ENCODE measurements at places on chromosomes 1 and 21.

- no peak for DNase-seq
Measured at GRCh38 chr21:28758883-28759242, 233.8 kb downstream of the LTN1 start.

DNA sequence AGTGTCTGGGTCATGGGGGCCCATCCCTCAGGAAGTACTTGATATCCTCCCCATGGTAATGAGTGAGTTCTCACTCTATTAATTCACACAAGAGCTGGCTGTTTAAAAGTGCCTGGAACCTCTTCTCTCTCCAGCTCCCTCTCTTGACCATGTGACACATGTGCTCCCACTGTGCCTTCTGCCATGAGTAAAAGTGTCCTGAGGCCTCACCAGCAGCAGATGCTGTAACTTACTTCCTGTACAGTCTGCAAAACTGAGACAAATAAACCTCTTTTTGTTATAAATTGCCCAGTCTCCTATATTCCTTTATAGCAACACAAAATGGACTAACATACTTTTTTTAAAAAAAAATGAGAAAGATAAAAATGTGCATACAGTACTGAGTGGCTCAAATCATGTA lies 24.0 kb downstream of the PUM1 start:
- no peak for DNase-seq

- no peak for DNase-seq
Measured at GRCh38 chr21:29360799-29361765, 62.4 kb downstream of the BACH1 start.

DNA sequence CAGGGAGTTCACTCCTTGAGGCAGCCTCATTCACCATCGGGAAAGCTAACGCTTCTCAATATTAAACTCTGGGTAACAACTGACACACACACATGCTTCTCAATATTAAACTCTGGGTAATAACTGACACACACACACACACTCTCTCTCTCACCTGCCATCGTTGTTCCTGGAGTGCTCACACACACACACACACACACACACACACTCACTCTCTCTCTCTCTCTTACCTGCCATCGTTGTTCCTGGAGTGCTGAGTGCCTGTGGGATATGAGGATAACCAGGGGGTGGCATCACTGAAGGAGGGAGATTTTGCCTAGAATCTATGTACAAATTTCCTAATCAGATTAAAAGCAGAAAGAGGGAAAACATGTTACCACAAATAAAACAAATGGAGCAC lies 17.1 kb upstream of the GUCA2A start:
- no peak for DNase-seq

- no peak for DNase-seq
Measured at GRCh38 chr1:193988885-193989284, 802.5 kb upstream of the B3GALT2 start.

DNA sequence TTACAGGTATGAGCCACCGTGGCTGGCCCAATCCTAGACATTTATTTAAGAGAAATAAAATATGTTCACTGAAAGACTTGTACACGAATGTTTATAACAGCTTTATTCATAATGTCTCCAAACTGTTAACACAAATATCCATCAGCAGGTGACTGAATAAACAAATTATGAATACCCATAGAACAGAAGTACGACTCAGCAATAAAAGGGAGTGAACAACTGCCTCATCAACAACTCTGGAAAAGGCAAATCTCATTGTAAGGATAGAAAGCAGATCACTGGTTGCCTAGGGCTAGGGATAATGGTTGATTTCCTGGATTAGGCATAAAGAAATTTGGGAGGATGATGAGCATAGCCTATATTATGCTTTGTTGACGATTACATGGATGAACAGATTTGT lies 41.7 kb downstream of the GABPA start:
- no peak for DNase-seq

GRCh38 chr1:228919914-228920313 lies 184.6 kb downstream of the RHOU start:
- no peak for DNase-seq

- DNase-seq = no peak
Measured at GRCh38 chr1:57209495-57209894, 214.4 kb downstream of the DAB1 start.

- no peak for DNase-seq
Measured at GRCh38 chr1:30253361-30253760, 470.0 kb downstream of the MATN1 start.

DNA sequence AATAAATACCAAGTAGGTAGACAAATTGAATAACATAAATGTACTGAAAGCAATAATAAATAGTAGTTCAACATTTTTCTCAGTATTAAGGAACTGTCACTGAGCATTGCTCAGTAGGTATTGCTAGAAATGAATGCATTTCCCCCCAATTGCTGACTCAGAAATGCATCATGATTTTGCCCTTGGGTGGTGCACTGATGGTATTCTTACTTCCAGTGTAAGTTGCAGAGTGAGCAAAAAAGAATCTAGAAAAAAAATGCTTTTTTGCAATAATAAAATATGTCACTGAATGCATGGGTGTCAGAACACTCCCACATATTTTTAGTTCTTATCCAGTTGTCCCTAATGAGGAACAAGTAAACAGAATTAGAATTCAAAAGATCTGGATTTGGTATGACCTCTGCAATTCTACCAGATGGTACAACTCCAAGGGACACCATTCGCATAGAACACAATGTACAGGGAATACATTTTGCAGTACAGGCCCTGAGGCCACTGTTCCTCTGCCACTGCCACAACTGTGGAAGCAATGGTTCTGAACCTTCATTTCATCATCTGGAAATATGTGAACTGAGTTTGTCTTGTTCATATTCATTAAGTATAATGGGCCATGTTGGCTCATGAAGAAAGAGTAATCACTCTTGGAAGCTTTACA lies 78.0 kb downstream of the ATP6V1G3 start:
- peak; percentile 30 for DNase-seq

GRCh38 chr21:45011911-45012661 lies 62.3 kb upstream of the ADARB1 start:
- DNase-seq = no peak

GRCh38 chr21:41209016-41209619 lies 41.2 kb downstream of the BACE2 start:
- no peak for DNase-seq

DNA sequence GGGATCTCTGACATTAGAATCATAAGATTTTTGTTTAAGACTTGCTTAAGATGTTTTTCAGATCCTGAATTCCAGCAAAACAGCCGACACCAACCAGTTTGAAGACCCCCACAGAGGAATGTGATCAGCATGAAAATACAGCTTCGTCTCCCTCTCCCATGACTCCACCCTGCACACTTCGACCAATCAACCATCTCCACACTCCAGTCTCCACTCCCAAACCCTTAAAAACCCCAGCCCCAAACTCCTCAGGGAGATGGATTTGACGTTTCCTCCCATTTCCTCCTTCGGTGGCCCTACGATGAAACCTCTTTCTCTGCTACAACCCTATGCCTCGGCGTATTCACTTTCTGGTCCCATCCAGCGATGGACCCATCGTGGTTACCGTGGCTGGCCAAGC lies 30.1 kb upstream of the KIF26B start:
- DNase-seq = no peak

GRCh38 chr1:161549652-161550051 lies at the start of gene FCGR3A:
TSS of gene FCGR3A (minus strand) at chr1:161549818. CDS start at chr1:161549736, 82 bp downstream.
- no peak for DNase-seq

GRCh38 chr1:25999041-25999800 lies 1.4 kb upstream of the PAFAH2 start:
- DNase-seq = no peak

- no peak for DNase-seq
Measured at GRCh38 chr1:170296642-170297041, 150.9 kb downstream of the NTMT2 start.

- no peak for DNase-seq
Measured at GRCh38 chr1:4802024-4802423, 147.6 kb downstream of the AJAP1 start.

- no peak for DNase-seq
Measured at GRCh38 chr1:64920941-64921589, 45.3 kb downstream of the JAK1 start.

DNA sequence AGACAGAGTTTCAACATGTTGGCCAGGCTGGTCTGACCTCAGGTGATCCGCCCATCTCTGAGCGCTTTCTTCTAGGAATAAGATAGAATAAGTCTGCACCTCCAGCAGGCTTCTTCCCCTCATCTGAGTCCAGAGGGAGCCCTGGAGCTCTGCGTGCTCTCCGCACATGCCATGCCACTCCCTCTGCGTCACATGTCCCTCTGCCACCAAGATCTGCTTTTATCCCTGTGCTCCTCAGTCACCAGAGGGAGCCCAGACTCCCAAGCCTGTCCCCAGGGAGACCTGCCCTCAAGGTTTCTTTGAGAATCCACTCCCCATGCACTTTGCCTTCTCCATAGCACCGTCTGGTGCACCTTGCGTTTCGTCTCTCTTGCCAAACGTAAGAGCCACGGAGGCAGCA lies 213.0 kb downstream of the CAMTA1 start:
- no peak for DNase-seq

- no peak for DNase-seq
Measured at GRCh38 chr1:227299688-227300087, 18.6 kb downstream of the CDC42BPA start.

- no peak for DNase-seq
Measured at GRCh38 chr1:169052727-169053126, 53.8 kb upstream of the ATP1B1 start.

DNA sequence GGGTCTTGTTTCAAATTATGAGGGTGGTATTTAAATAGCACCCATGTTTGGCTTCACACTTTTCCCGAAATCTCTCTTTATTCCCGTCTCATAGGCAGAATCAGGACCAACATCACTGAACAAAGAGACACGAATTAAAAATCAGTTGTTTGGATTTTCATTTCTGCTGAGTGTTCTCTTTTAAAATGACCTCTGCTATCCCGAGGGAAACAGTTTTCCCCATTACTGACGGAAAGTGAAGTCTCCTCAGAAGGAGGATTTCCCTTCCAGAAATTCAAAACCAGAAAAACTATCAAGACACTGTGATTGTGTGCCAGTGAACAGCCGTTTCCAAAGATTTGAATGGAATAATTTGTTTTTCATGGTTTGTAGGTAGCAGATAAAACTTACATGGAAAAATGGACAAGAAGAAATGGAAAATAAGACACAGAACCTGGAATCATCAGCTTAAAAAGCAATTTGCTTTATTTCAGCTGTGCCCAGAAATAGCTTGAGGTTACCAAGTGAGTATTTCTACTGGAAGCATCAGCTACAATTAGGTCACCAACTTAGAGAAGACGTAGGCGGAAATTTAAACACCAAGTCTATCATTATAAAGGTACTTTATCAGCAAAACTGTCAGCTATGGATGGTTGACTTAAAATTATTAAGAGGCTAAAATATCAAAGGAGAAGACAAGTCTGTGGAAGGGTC lies 68.5 kb downstream of the RUNX1 start:
- no peak for DNase-seq

- DNase-seq = no peak
Measured at GRCh38 chr1:84701376-84701775, 11.1 kb upstream of the SSX2IP start.

DNA sequence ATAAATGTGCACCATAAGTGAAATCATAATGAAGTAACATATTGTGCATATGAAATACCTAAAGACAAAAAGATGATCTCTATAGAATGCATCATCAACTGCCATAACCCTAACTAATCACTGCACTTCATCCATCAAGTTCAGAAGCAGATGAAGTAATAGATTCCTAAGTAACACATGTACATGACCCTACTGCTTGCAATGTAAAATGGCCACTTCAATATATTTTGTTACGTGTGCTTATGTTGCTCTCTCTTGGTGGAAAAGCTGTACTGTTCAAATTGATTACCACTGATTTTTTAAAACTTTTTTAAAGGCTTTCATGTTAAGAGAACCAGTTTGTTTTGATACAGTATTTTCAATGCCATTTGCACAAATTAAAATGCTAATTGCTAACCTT lies 141.8 kb downstream of the TTLL7 start:
- DNase-seq = no peak

- no peak for DNase-seq
Measured at GRCh38 chr1:228087771-228088251, 5.3 kb downstream of the ARF1 start.

DNA sequence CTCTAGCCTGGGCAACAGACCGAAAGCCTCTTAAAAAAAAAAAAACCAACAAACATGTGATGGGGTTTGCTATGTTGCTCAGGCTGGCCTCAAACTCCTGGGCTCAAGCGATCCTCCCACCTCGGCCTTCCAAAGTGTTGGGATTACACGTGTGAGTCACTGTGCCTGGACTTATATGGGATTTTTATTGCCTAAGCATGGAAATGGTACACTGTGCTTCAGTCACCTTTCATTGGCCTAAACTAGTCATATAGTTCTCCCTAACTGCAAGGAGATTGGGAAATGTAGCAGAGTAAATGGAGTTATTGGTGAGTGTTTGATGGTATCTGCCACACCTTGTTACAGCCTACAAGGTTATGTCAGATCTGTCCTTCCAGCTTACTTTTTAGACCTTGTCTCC lies 17.2 kb upstream of the MEF2D start:
- no peak for DNase-seq

- no peak for DNase-seq
Measured at GRCh38 chr1:82755191-82755590, 954.5 kb downstream of the ADGRL2 start.

- peak; percentile 53 for DNase-seq
Measured at GRCh38 chr1:87449348-87449963, 120.8 kb downstream of the LMO4 start.

DNA sequence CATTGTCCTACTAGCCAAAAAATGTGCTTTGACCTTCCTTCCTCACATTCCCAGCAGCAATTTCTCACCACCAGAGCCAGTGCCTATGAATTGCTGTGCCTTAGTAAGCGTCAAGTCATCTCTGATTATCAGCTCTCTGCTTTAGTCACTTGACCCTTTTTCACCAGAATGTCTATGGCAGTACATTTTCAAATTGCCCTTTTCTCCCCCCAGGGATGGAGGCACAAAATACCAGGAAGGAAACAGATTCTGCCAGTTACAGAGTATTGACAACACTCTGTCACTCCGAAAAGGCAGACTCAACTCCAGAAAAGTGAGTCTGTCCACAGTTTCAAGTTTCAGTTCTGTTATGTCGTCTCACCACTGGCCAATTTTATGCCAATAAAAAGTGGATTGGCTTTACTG lies 167.4 kb downstream of the TNFSF18 start:
- DNase-seq = no peak

DNA sequence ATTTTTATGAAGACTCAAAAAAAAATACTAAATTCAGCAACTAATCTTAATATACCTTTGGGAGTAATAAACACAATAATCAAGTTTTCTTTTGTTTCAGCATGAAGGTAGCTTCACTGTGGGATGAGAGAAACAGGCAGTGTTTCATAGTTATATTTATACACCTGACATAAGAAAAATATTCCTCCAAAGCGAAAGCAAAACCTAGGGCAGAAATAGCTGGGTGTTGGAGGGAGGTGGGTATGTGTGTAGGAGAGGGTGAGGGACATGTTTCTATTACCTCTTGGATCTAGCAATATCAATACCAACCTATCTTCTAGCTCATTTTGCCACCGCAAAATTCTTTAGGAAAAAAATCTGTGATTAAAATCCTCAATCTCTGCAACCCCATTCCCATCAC lies 24.9 kb upstream of the MAN1A2 start:
- no peak for DNase-seq

- no peak for DNase-seq
Measured at GRCh38 chr1:59354709-59355337, 57.9 kb downstream of the FGGY start.

- DNase-seq = peak; percentile 64
Measured at GRCh38 chr1:226798427-226799411, 59.6 kb upstream of the ITPKB start.
